ENCODE measurements at places on chromosomes 13 and 19.

- no peak for DNase-seq
Measured at GRCh38 chr13:98827449-98827848, 75.0 kb upstream of the SLC15A1 start.

DNA sequence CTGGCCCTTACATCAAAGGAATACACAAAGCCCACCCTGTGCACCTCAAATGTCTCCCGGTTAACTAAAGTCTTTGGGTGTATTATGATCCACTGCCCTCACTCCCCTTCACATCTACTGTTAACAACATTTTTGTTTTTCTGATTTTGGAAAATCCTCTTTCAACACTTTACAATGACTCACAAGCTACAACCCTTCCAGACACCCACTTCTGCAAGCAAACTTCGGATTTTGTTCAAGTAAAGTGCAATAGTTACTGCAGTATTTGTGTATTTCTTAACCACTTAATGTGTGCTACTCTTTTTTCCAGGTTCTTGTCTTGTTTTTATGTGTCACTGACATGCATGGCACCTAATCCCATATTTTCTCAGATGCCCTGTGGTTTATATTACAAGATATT is 101.1 kb downstream of the EDNRB start:
- no peak for DNase-seq

DNA sequence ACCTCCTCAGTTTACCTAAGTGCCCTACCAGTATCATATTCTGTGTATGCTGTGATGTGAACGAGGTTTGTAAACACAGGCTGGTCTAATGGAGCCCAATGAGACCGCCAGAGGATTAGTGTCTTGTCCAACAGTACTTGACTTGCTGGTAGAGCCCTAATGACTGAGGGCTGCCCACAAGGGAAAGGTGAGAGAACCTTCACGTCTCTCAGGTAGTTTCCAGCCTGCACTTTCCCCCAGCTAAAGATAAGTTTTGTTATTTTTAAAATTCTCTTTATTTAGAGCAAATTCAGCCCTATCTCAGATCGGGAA is 498 bp upstream of the RBM26 start:
- no peak for DNase-seq

GRCh38 chr13:51577690-51578089 is 6.6 kb upstream of the WDFY2 start:
- DNase-seq = no peak

- no peak for DNase-seq
Measured at GRCh38 chr19:46471116-46471733, at the start of gene PNMA8A. TSS of gene PNMA8A (minus strand) at chr19:46471563. CDS start at chr19:46471035, 528 bp downstream.
